HS-27A (cell line): ENCODE measurements at places on chromosomes 13 and 19.

GRCh38 chr19:41325947-41326706 is 16.2 kb downstream of the CCDC97 start:
- DNase-seq, result no peak

- DNase-seq, result no peak
Measured at GRCh38 chr19:7540761-7541474, 5.4 kb downstream of the PNPLA6 start.

- no peak for DNase-seq
Measured at GRCh38 chr13:98575904-98576199, 1.1 kb downstream of the STK24 start.

- DNase-seq, result no peak
Measured at GRCh38 chr19:27876976-27877512, 1335.9 kb downstream of the UQCRFS1 start.

GRCh38 chr19:13521066-13521465 is 14.8 kb upstream of the CACNA1A start:
- DNase-seq, result no peak
